Activated CD4-positive, alpha-beta T cell treated with anti-CD3 and anti-CD28 coated beads for 4 hours (primary cell): ENCODE measurements at places on chromosomes 5 and 9.

- no peak for DNase-seq
Observed at GRCh38 chr9:88287972-88288371, 100.3 kb upstream of the SPIN1 start.

GRCh38 chr5:145855763-145856267 is 17.0 kb downstream of the GRXCR2 start:
- DNase-seq, result no peak

DNA sequence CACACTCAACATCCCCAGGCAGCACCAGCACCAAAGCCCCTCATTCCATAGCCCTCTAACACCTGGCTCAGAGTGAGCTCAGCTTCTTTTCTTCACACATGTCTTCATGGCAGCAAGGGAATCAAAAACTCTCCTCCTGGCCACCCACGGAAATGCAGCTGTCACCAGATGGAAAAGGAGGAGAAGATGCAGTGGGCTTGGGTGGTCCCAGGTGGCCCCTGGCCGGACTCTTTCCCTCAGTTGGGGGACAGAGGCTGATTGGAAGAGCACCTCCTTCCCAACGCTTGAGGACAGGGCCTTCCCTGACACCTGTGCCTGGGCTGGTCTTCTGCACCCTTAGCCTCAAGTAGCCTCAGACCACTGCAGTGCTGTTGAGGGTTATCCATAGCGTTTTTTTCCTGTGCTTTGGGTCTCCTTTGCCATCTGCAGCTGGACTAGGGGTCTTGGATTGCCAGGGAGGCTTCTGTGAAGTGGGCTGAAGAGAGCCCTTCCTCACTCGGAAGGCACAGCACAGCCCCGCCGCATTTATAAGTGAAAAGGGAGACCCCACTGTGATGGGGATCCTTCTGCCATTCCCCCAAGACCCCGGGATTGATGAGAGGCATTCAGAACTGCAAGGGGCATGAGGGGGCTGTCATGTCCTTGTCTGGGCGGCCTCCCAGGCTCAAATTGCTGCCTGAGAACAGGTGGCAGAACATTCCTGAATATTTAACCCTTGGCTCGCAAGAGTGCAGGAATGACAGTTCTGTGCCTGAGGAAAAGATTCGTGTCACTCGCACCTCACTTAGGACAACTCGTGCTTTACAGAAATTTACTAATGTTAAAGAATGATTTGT is 200.0 kb downstream of the AUH start:
- no peak for DNase-seq

DNA sequence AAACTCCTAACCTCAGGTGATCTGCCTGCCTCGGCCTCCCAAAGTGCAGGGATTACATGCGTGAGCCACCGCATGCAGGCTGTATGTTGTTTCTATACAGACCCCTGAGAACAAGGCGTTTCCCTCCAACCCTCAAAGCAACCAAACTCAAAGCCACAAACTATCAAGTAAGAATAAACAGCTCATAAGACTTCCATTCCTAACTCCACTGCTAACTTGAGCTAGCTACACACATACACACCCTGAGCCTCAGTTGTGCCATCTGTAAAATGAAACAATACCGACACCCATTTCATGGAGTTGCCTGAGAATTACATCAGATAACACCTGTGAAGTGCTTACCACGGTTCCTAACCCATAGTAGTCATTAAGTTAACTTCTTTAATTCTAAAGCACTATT is 70.8 kb downstream of the SERINC5 start:
- no peak for DNase-seq

DNA sequence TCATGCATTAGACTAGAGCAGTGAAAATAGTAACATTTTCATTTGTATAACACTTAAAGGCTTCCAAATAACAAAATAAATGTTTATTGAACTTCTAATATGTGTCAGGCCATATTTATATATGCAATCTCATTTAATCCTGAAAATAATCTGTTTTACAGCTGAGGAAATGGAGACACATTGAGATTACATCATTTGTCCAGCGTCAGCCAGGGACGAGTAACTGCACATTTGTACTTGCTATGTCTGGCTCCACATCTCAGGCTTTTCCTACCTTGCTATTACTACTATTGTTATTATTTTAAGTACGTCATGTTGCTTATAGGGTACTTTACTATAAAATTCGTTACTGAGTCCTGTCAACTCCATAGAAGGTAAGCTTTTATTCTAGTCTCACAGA is 3.8 kb upstream of the C9 start:
- DNase-seq, result no peak

GRCh38 chr9:100108559-100108958 is 9.5 kb downstream of the INVS start:
- DNase-seq, result no peak

- DNase-seq, result no peak
Observed at GRCh38 chr5:38426986-38427950, 129.2 kb downstream of the LIFR start.

DNA sequence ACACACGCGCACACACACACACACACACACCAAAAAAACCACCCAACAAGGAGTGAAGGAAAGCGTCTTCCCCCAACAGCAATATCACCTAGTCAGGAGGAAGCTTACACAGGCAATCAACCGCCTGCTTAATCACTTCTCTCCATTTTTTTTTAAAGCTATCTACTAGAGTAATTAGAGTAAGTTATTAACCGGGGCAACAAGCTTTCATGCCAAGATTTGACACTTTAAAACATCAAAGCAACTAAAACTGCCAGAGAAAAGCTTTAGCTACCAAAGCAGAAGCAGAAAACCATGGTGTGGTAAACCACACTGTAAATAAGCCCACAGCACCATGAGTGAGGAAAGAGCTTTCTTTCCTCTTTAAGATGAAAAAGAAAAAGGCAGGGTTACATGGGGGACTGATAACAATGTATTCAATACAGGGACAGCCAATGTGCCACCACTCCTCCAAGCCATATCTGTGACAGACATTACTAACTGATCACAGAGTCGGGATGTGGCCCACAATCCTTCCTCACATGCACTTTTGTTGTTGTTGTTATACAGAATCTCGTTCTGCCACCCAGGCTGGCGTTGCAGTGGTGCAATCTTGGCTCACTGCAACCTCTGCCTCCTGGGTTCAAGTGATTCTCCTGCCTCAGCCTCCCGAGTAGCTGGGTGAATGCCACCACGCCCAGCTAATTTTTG is 282.1 kb downstream of the CRB2 start:
- no peak for DNase-seq

- no peak for DNase-seq
Observed at GRCh38 chr5:111680737-111681413, 76.1 kb downstream of the NREP start.

GRCh38 chr5:168596927-168597326 is 17.8 kb upstream of the PANK3 start:
- no peak for DNase-seq

DNA sequence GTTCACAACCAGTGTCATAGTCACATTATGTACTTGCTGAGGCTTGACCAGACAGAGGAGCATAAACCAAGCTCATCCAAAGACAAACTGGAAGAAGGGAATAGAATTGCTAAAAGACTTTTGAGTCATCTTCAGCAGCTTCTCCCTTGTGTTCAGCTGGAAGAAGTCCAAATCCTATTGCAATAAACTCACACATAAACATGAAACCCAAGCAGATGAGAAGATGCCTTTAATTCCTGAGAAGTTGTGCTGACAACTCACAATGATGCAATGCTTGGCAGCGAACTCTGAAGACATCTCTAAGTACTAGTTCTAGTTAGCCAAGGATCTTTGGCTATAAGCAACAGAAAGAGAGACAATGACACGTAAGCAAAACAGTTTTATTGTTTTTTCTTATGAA is 642.1 kb downstream of the KCTD16 start:
- DNase-seq, result no peak

GRCh38 chr9:135087489-135087792 is at the start of gene OLFM1:
OLFM1 (plus strand) TSS chr9:135087668; CDS start chr9:135087990, 322 bp downstream.
- DNase-seq, result no peak

GRCh38 chr5:43301653-43302091 is 11.5 kb downstream of the HMGCS1 start:
- DNase-seq, result no peak

DNA sequence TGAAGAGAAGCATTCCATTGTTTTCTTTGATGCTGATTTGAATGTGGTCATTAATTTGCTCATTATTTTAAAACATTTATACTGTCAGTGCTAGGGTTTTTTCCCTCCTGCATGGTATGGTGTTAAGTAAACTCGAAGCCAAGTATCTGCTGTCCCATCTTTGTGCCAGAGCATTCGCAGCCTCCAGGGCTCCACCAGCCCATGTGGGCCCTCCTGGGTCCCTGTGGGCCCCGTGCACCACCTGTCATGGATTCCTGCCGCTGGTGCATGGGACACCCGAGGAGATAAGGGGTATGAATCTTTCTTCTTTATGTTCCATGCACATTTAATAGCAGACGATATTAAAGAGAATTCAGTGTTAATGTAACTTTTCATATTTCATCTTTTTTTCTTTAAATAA is 95.1 kb downstream of the TRIO start:
- DNase-seq, result no peak

- DNase-seq, result no peak
Observed at GRCh38 chr9:106403081-106403480, 459.9 kb upstream of the ZNF462 start.
